Midbrain (tissue), 1 donor: ENCODE measurements at places on chromosomes 2 and 18.

DNA sequence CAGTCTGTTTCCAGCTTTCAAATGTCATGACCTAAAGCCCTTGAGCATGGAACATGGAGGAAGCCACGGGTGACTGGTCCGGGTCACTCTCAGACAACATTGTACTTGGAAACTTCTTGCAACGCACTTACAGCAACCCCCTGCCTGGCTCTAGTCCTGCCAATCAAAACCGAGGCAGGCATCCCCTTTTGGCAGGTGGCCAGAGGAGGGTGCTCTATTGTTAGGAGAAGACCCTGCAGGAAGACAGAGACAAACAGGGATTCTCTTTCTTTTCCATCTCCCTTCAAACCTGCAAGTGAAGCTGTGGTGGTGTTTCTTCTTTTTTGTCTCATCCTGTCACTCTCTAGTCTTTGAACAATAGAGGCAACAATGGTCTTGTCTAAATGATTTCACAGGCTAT lies 667.2 kb downstream of the ZEB2 start:
- no peak for DNase-seq

DNA sequence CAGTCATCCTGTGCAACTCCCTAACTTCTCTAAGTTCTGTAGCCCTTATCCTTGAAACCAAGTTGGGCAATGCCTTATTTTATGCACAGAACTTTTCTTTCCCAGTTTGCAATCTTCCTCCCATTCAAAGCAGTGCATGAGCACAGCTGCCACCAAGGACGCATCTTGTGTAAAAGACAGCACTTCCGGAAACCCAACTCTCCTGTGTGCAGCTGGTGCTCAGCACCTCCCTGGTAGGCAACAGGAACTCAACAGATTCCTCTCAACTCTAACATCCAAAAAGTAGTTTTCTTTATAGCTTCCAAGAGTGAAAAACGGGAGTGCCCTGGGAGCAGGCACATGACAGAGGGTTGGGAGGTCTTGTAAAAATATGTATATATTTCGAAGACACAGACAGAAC lies 2.2 kb downstream of the TMEM18 start:
- no peak for DNase-seq

DNA sequence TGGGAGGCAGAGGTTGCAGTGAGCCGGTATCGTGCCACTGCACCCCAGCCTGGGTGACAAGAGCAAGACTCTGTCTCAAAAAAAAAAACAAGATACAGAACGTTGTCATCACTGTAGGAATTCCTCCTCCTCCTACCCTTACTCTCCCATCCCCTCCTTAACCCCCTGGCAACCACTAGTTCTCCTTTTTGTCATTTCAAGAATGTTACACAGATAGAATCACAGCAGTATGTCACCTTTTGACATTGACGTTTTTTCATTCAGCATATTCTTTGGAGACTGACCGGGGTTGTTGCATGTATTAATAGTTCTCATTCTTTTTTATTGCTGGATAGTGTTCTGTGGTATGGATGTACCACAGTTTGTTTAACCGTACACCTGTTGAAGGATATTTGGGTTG lies 32.4 kb downstream of the TTLL4 start:
- no peak for DNase-seq

DNA sequence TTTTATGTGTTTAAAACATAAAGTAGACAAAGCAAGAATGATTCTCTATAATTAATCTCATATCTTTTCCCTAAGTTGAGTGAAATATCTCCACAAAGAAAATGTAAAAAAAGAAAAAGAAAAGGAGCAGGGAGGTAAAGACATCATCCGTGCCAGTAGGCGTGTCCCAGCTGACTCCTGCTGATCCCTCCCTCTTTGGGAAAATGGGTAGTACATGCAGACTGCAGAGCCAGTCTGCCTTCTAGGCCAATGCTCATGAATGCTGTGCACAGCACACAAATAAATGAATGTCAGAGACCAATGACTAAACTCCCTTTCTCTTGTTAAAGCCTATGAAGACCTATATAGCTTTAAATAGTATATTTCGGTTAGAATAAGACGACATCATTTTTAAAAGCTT lies 64.7 kb downstream of the RAPH1 start:
- DNase-seq: no peak

- DNase-seq: no peak
These were observed 15.5 kb upstream of the CLASP1 start for GRCh38 chr2:121664713-121665112.

- DNase-seq: no peak
These were observed 174.7 kb downstream of the WDR7 start for GRCh38 chr18:56825878-56826277.

DNA sequence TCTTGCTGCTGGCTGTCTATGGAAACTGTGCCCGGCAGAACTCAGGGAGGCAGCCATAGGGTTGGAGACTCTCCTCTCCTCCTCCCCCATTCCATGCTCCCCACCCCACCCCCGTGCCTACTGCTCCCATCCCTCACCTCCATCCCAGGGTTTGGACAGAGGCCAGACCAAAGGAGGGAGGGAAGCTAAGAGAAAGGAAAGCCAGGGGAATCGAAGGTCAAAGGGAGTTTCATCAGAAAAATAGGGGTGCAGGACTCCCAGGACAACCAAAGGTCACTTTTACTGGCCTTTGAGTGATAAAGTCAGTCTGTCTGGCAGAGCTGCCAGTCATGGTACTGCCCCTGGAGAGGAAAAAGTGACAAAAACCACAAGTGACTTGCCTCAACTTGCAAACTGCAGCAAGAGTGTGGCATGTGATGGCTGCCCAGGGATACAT lies 187.3 kb upstream of the CTAGE1 start:
- no peak for DNase-seq

- no peak for DNase-seq
These were observed 181.4 kb downstream of the MYO5B start for GRCh38 chr18:50013363-50014138.

GRCh38 chr2:73859721-73860586 lies 31.2 kb downstream of the STAMBP start:
- no peak for DNase-seq

GRCh38 chr2:33033606-33034081 lies 86.9 kb downstream of the LTBP1 start:
- DNase-seq: peak; percentile 58

- no peak for DNase-seq
These were observed 154.2 kb downstream of the ATAD2B start for GRCh38 chr2:23772684-23773083.

GRCh38 chr2:241741016-241741415 lies 6.6 kb downstream of the D2HGDH start:
- DNase-seq: no peak

GRCh38 chr2:107621186-107622165 lies 205.2 kb upstream of the RGPD4 start:
- DNase-seq: no peak

GRCh38 chr2:232611559-232612218 lies 21.7 kb upstream of the EFHD1 start:
- peak; percentile 64 for DNase-seq

DNA sequence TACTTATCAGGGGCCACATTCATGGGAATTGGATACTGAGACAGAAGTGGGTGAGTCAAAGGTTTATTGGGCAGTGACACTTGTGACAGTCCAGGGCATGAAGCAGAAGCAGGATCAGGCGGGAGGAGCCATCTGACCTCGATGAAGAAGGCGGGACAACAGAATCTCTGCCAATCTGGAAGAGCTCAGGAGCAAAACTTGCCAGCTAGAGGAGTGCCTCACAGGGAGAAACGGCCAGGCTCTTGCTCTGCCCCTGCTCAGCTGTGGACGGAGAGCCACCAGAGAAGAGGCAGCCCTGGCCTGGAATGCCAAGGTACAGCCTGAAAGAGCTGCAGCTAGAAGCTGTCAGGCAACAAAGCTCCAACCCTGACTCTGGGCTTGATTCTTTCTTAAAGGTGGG lies 16.9 kb downstream of the DAW1 start:
- no peak for DNase-seq

GRCh38 chr2:201118961-201119854 lies 3.2 kb downstream of the CFLAR start:
- no peak for DNase-seq

- no peak for DNase-seq
These were observed 18.7 kb downstream of the FHOD3 start for GRCh38 chr18:36316246-36316645.

GRCh38 chr2:154549869-154550268 lies 148.6 kb upstream of the KCNJ3 start:
- no peak for DNase-seq

- DNase-seq: no peak
These were observed 91.7 kb upstream of the MBOAT2 start for GRCh38 chr2:9095226-9095625.

GRCh38 chr18:1846640-1847039 lies 724.7 kb downstream of the METTL4 start:
- no peak for DNase-seq

- DNase-seq: no peak
These were observed 124.4 kb downstream of the INHBB start for GRCh38 chr2:120470041-120470965.

DNA sequence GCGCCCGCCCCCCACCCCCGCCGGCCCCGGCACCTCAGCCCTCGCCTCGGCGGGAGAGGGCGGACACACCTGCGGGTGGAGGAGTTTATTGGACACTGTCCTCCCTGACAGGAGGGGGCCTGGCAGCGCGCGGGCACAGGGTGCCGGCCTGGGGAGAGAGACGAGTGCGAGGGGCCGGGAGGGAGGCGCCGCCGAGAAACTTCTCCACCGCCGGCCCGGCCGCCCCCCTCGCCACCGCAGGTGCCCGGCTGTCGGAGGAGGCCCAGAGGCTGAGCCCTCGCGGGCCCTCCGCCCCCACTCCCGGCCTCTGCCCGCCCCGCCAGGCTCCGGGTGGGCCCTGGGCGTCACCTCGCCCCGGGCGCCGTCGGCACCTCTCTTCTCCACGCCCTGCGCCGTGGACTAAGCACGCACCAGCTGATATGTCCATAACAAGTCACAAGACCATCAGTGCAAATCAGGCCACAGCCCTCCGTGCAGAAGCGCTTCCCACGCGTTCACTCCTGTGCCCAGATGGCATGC lies 311.3 kb downstream of the CELF4 start:
- no peak for DNase-seq

DNA sequence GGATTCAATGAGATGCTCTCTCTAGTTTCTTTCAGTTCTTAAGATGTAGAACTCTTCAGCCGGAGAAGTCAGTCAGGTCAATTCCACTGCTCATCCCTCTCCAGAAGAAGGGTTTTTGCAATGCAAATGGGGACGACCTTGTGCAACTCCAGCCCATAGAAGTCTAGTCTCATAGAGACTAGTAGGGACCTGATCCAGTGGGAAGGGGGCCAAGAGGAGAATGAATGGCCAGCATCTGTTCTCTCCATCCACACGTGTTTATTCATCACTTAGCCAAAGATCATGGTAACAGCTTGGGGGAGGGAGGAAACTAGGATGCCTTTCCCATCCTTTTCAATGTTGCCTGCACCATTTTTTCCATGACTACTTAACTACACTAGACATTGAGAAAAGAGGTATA lies 120.2 kb downstream of the LAMA3 start:
- no peak for DNase-seq

DNA sequence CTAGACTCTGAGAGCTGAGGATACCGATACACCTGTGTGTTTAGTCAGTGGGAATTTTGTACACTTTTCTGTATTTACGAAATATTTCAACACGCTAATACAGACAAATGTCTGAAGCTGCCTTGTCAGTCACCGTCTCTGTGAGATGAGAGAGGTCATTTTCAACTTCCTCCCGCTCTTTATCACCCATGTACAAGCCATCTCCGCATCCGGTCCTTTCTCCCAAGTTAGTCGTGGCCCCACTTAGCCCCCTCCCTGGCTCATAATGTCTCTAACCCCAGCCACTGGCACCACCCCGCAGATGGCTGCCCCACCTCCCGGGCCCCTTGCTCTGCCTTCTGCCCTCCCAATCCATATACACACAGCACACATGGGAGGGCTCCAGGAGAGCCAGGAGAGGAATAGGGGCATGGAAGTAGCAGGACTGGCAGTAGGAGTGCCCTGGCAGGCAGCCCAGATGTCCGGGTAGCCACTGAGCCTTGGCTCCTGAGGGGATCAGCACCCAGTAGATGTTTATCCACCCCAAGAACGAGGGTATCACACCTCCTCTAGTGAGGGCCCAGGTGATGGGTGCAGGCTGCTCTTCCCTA lies 2.0 kb upstream of the RUFY4 start:
- DNase-seq: no peak

DNA sequence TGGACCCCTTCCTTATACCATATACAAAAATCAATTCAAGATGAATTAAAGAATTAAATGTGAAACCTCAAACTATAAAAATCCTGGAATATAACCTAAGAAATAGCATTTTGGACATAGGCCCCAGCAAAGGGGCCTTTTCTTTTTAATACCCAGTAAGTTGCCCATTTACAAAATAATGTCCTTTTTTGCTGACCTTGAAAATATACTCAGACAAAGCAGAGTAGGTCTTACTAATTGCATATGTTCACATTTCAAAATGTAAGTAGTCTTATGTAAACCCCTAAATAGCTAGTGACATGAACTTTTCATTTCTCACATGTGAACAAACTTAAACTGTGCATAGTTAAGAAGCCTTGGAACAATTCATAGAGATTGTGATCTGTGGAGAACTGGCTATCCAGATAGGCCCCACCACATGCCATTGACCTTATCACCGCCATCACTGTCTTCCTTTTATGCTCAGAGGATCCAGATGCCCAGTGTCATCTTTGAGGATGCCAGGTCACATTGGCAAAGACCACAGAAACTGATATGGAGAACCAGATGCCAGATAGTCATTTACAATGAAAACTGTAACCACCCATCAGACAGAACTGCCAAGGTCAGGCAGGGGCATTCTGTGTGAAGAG lies 282.4 kb upstream of the RAB12 start:
- no peak for DNase-seq
